ENCODE measurements at places on chromosomes 3 and 15. TPM values are rescaled to one million over a fixed set of nuclear protein-coding genes. Genes with fewer than 3 reads are reported as not detected.
A peak's percentile ranks its signal among the peaks of the same experiment; 100 is the strongest.

The MFGE8 gene
- total RNA-seq, result 228 TPM

- no peak overlapping the region for H3K27ac ChIP-seq
- no peaks in the 10 kb centered on the region for H3K27me3 ChIP-seq
- H3K4me1 ChIP-seq, result no peaks in the 10 kb centered on the region
- H3K36me3 ChIP-seq, result no peaks in the 10 kb centered on the region
- DNase-seq, result no peak
- no peak overlapping the region for H3K4me3 ChIP-seq
Observed at GRCh38 chr3:53834429-53835095, 11.7 kb downstream of the CHDH start.

The KCNH8 gene
- total RNA-seq, result 1.1 TPM

GRCh38 chr3:15958692-15959433 lies 161.1 kb upstream of the ANKRD28 start:
- no peak for DNase-seq
- no peaks in the 10 kb centered on the region for H3K27me3 ChIP-seq
- no peak overlapping the region for H3K4me3 ChIP-seq
- no peak overlapping the region for H3K27ac ChIP-seq
- no peaks in the 10 kb centered on the region for H3K4me1 ChIP-seq

GRCh38 chr3:100893590-100893989 lies 99.6 kb downstream of the ABI3BP start:
- H3K27ac ChIP-seq, result no peak overlapping the region
- no peaks in the 10 kb centered on the region for H3K27me3 ChIP-seq
- no peaks in the 10 kb centered on the region for H3K4me1 ChIP-seq
- H3K36me3 ChIP-seq, result no peaks in the 10 kb centered on the region

The RBMS3 gene
- 11.1 TPM for total RNA-seq

DNA sequence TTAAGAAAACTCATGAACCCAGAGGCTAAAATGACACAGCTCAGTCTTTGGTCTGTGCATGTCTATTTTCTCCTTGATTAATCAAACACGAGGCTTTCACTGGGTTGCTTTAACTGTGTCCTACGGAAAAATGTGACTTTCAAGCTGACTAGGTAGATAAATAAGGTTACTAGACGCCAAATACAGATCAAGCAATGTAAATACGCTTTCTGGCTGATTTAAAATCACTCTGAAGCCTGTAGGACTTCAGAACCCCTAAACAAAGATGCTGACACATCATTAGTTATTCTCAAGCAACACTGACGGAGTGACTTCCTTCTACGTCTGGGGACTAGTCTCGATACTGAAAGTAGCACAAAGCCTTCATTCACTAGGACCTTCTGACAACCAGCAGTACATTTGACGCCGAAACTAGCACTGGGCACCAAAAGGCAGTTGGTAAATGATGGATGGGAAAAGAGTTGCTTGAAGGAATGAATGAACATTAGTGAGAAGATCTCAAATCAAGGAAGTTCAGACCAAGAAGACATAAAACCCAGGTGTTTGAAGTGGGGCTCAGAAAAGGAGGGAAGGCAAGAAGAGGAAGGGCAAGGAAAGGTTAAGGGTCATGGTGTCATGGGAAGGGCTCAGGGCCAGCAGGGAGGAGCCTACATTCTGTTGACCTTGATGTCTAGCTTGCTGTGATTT lies 67.1 kb upstream of the CDV3 start:
- H3K27me3 ChIP-seq, result no peaks in the 10 kb centered on the region
- H3K4me3 ChIP-seq, result no peak overlapping the region
- DNase-seq, result peak; percentile 23
- peak overlapping the region; percentile 28 for H3K27ac ChIP-seq
- no peaks in the 10 kb centered on the region for H3K36me3 ChIP-seq

The P2RY12 gene
- total RNA-seq, result 1.4 TPM

GRCh38 chr3:124345845-124346244 lies 353.9 kb upstream of the ROPN1 start:
- no peaks in the 10 kb centered on the region for H3K4me1 ChIP-seq
- no peak overlapping the region for H3K27ac ChIP-seq
- H3K4me3 ChIP-seq, result no peak overlapping the region
- DNase-seq, result no peak
- no peaks in the 10 kb centered on the region for H3K27me3 ChIP-seq

GRCh38 chr3:16304061-16305010 lies 39.3 kb downstream of the OXNAD1 start:
- H3K4me1 ChIP-seq, result no peaks in the 10 kb centered on the region
- no peak overlapping the region for H3K27ac ChIP-seq
- no peaks in the 10 kb centered on the region for H3K27me3 ChIP-seq
- H3K4me3 ChIP-seq, result no peak overlapping the region

- H3K4me3 ChIP-seq, result no peak overlapping the region
- no peaks in the 10 kb centered on the region for H3K36me3 ChIP-seq
- no peaks in the 10 kb centered on the region for H3K27me3 ChIP-seq
- H3K4me1 ChIP-seq, result peaks cover 7% of the 10 kb centered on the region
Observed at GRCh38 chr3:127718916-127719290, 46.2 kb downstream of the ABTB1 start.

GRCh38 chr15:84658788-84659411 lies 901 bp upstream of the NMB start:
- H3K27ac ChIP-seq, result peak overlapping the region; percentile 85
- peak overlapping the region; percentile 61 for H3K4me3 ChIP-seq
- H3K4me1 ChIP-seq, result peaks cover 8% of the 10 kb centered on the region

GRCh38 chr3:29754346-29754745 lies 473.5 kb downstream of the RBMS3 start:
- H3K36me3 ChIP-seq, result no peaks in the 10 kb centered on the region
- no peak overlapping the region for H3K27ac ChIP-seq
- H3K4me3 ChIP-seq, result no peak overlapping the region
- no peaks in the 10 kb centered on the region for H3K27me3 ChIP-seq
- peaks cover 3% of the 10 kb centered on the region for H3K4me1 ChIP-seq

DNA sequence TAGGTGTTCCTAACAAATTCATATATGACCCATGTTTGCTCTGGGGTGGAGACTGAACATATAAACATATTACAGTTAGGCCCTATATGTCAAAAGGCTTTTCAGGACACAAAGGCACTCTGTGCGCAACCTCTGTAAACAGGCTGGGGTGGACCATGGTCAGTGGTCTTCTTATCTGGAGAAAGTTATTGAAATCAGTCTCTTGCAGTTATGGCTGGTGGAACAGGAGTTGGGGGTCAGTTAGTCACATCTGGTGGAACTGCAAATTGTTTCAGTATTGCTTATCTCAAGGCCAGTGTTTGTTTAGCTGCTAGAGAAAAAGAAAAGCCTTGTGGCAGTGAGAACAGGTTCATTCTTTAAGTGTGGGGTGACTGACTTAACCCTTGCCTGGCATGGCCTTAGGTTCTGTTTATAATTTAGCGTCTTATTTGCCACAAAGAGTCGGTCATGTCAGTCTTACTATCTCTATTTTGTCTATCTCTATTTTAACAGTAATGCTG lies 5.9 kb upstream of the GP9 start:
- no peaks in the 10 kb centered on the region for H3K27me3 ChIP-seq
- H3K36me3 ChIP-seq, result no peaks in the 10 kb centered on the region
- H3K4me1 ChIP-seq, result peaks cover 44% of the 10 kb centered on the region
- peak overlapping the region; percentile 82 for H3K27ac ChIP-seq

DNA sequence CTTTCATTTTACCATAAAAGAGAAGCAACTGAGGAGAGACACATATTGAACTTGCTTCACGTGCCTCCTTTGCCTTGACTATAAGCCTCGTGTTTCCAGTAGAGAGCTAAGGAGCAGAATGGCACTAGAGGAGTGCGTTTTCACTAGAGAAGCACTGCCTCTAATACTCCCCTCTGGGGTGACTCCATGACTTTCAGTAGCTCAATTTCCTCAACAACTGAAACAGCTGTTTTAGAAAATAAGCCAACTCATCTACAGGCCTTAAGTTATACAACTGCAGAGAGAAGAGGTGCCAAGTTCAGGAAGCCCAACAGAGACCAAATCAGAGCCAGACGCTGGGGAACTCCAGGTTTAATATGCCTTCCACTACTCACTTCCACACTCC lies 1.9 kb downstream of the UBP1 start:
- H3K27me3 ChIP-seq, result no peaks in the 10 kb centered on the region
- peak overlapping the region; percentile 77 for H3K4me3 ChIP-seq
- DNase-seq, result no peak
- H3K36me3 ChIP-seq, result no peaks in the 10 kb centered on the region
- H3K4me1 ChIP-seq, result peaks cover 36% of the 10 kb centered on the region

DNA sequence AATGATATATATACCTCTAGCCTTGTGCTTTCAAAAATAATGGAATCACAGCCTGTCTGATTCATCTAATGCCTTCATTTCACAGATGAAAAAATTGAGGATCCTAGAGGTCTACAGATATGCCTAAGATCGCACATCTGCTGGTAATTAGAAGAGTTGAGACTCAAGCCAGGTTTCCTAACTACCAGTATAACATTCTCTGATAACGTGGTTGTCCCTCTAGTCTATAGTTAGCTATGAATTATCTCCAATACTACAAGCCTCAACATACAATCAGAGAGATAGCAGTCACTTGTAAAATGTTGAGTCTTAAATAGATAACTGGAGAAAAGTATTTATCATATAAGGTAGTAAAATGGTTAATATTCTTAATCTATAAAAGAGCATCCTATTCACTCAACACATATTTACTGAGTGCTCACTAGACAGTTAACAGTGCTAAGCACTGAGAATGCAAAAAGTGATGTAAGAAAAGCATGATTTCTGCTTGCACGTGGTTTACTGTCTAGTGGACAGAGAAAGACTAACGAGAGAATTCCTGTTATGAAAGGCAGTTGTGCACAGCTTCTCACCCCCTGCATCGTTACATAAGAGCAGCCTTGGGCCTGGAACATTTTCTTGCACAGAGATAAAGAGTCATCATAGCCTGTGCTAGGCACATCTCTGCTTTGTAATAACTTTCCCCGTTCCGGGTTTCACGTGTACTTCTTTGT lies 4.9 kb upstream of the ENTPD3 start:
- H3K27ac ChIP-seq, result no peak overlapping the region
- no peaks in the 10 kb centered on the region for H3K4me1 ChIP-seq
- no peak for DNase-seq
- H3K27me3 ChIP-seq, result peaks cover 3% of the 10 kb centered on the region

DNA sequence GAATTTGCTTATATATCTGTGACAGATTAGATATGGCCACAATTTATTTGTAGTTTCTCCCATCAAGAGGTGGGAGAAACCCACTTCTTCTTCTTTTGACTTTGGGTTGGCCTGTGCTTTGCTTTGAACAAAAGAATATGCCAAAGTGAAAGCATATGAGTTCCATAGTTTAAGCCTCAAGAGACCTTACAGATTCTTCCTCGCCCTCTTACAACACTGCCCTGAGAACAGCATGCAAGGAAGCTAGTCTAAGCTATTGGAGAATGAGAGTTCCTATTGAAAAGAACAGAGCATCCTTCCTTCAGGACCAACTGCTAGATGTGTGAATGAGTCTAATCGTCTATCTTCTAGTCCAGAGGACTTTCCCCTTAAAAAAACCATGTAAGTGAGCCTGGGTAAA lies 394.8 kb downstream of the TUSC7 start:
- no peaks in the 10 kb centered on the region for H3K36me3 ChIP-seq
- H3K27ac ChIP-seq, result no peak overlapping the region
- H3K4me3 ChIP-seq, result no peak overlapping the region
- H3K27me3 ChIP-seq, result no peaks in the 10 kb centered on the region
- H3K4me1 ChIP-seq, result no peaks in the 10 kb centered on the region
- DNase-seq, result no peak

- no peaks in the 10 kb centered on the region for H3K36me3 ChIP-seq
- no peak overlapping the region for H3K4me3 ChIP-seq
- peaks cover 86% of the 10 kb centered on the region for H3K27me3 ChIP-seq
- no peak for DNase-seq
- H3K27ac ChIP-seq, result no peak overlapping the region
Observed at GRCh38 chr15:89356634-89357298, 22.1 kb upstream of the POLG start.

The LINGO1 gene
- not detected for total RNA-seq

Data from transverse colon (tissue), 4 donors.